NCI-H1694 (cell line): ENCODE measurements at places on chromosomes 6 and 20.
A peak's percentile ranks its signal among the peaks of the same experiment; 100 is the strongest.

GRCh38 chr6:48113130-48113529 is 2.1 kb upstream of the PTCHD4 start:
- DNase-seq = no peak

GRCh38 chr6:157974341-157974894 is 7.2 kb upstream of the SYNJ2 start:
- no peak for DNase-seq

DNA sequence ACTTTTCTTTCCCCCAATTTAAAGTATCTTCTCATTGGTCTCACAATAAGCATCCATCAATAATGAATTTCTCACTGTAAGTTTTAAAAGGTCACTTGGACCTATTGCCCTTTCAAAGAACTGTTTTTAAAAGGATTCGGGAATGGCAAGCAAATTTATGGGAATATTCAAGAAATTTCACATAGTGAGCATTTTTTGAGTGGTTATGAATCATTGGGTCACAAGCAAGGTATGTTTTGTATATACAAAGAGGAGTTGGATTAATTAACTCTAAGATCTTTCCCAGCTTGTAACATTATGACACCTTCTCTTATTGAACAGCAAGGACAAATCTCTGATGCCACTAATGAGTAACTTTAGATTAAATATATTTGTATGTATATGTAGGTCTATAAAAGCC is 165.0 kb downstream of the MOXD1 start:
- DNase-seq = no peak

- DNase-seq = no peak
These were observed 29.4 kb upstream of the KIF25 start for GRCh38 chr6:167968091-167968490.

DNA sequence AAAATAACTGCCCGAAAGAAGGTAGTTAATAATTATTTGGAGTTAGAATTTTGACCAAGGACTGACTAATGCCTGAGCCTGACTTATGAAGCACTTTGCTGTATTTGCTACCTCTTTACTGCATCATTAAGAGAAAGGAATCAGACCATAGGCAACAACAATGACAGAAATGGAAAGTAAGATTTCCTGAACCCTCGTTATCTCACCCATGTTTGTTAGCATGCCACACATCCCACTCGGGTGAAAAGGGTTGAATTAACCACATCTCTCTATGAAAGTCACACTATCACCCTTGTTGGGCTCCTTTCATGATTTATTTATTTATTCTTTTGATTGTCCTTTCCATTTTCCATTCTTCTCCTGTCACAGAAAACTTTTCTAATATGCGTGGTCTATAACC is 59.6 kb downstream of the OLIG3 start:
- no peak for DNase-seq

DNA sequence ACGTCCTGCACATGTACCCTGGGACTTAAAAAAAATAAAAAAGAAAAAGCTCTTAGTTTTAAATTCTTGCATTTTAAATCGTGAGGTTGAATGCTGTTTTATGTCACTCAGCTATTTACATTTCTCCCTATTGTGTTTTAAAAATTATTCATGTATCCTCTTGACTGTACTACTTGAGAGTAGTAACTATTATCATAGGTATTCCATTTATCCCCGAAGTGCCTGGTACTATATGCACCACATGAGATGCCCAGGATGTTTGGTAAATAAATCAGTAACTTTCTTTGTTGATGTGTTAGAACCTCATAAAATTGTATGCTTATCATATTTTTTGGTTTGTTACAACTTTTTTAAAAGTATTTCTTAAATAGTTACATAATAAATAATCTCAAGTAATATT is 18.4 kb downstream of the MAP3K4 start:
- no peak for DNase-seq

DNA sequence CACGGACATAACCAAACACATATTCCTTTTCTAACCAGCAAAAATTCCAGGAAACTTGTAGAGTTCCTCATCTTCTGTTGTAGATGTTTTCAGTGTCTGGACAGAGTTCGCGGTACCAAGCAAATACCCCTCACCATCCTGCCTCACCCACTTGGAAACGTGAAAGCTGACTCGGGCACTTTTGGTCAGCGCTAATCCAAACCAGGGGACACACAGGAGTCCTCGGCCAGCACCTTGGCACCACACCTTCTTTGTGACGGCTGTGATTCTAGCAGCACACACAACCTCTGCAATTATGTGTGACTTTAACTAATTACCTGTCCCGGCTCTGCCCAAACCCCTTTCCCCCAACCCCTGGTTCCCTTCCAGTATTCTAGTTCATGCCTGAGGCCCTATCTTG is 58.1 kb downstream of the PLAGL1 start:
- no peak for DNase-seq

GRCh38 chr6:35096129-35096862 is 44.8 kb downstream of the TCP11 start:
- peak; percentile 31 for DNase-seq

- peak; percentile 50 for DNase-seq
These were observed 6.8 kb upstream of the MICA start for GRCh38 chr6:31396422-31397152.

DNA sequence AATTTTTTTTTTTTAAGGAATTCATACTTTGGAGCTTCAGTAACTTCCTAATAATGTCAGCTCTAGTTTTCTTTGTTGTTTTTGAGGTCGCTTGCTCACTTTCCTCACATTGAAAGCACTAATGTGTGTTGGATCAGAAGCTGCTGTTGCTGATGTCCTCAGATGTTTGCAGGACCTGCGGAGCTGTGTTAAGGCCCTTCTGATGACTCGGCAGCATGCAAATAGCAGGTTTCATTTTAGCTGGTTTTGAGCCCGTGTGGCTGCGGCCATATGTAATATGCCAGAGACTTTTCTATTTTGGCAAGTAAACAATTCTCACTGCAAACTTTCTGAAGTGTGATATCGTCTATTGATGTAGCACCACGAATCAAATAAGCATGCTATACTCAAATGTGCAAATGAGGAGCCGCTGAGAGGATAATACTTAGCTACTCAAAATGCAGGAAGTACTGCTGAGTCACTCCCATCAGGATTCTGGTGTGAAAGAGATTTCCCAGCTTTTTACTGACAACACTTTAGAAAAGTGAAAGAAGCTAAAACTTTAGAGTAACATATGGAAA is 187.8 kb downstream of the SASH1 start:
- no peak for DNase-seq

- DNase-seq = no peak
These were observed 32.8 kb downstream of the REPS1 start for GRCh38 chr6:138955262-138955661.

GRCh38 chr20:25099601-25100140 is 17.7 kb upstream of the VSX1 start:
- DNase-seq = no peak

DNA sequence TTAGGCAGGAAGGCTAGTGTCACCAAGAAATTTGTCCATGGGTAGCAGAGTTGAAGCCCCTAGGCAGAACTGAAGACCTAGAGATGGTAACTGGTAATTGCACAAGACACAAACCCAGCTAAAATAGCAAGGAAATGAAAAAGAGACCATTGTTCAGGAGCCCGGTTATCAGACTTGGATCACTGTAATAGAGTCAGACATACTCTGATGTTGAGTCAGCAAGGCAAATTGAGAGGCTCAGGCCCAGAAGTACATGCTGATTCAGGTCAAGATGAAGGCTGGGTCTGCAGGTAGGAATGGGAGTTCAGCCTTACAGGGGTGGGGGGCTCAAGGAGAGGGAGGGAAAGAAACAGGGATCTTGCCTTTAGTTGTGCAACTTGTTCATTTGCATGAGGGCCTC is 6.5 kb upstream of the TMEM242 start:
- DNase-seq = no peak

GRCh38 chr6:89731924-89732567 is 87.5 kb downstream of the MDN1 start:
- no peak for DNase-seq

DNA sequence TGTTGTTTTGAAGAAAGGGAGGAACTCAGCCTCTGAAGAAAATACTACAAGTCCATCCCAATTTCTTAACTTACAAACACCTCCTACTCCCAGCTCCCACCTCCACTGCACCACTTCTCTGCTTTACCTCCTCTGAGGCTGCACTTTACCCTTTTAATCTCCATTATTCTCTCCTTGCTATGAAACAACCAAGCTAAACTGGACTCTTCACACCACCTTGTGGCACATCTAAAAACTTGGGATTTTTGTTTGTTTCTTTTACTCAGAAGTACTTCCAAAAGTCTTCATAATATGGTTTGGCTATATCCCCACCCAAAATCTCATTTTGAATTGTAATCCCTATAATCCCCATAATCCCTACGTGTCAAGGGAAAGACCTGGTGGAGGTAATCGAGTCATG is 142.2 kb downstream of the MOXD1 start:
- DNase-seq = no peak

GRCh38 chr6:21265730-21266044 is 327.9 kb upstream of the SOX4 start:
- DNase-seq = no peak
